Tracheal epithelial cell (primary cell): ENCODE measurements at places on chromosomes 11 and 22. TPM values are rescaled to one million over a fixed set of nuclear protein-coding genes. Genes with fewer than 3 reads are reported as not detected.

ME3 gene
- 11.1 and 12.4 TPM in 2 replicates for total RNA-seq

MICAL3 gene
- total RNA-seq, result 14.3 and 24.1 TPM in 2 replicates

OR10A2 gene
- under 0.01 TPM in 1 of 2 replicates, not detected in the other for total RNA-seq

AGBL2 gene
- 0.43 and 0.48 TPM in 2 replicates for total RNA-seq

DMC1 gene
- total RNA-seq, result 1.3 and 2.2 TPM in 2 replicates

LINC01488 gene
- total RNA-seq, result not detected in 2 replicates

LZTR1 gene
- 14.1 and 33.3 TPM in 2 replicates for total RNA-seq

NXPE1 gene
- total RNA-seq, result not detected in 2 replicates

MYBPC3 gene
- total RNA-seq, result not detected in 2 replicates

NRGN gene
- not detected in 2 replicates for total RNA-seq

DYNC2H1 gene
- 10.1 and 11.7 TPM in 2 replicates for total RNA-seq

NRIP3 gene
- 1.5 and 4.1 TPM in 2 replicates for total RNA-seq

GGTLC3 gene
- total RNA-seq, result not detected in 2 replicates

NLRP14 gene
- total RNA-seq, result 0.24 TPM in 1 of 2 replicates, not detected in the other

KCNE3 gene
- 0.48 TPM in 1 of 2 replicates, not detected in the other for total RNA-seq

CDC42EP2 gene
- total RNA-seq, result 2.6 and 9.9 TPM in 2 replicates

TMEM121B gene
- not detected in 2 replicates for total RNA-seq

ZNRF3 gene
- 5.1 and 7.2 TPM in 2 replicates for total RNA-seq

KREMEN1 gene
- 6.5 and 7.7 TPM in 2 replicates for total RNA-seq

CSF2RB gene
- not detected in 2 replicates for total RNA-seq

LRRN4CL gene
- under 0.01 and 0.21 TPM in 2 replicates for total RNA-seq

PRRG4 gene
- 7.2 and 9.8 TPM in 2 replicates for total RNA-seq

NELL1 gene
- 0.48 TPM in 1 of 2 replicates, not detected in the other for total RNA-seq

HBD gene
- total RNA-seq, result not detected in 2 replicates

MS4A7 gene
- not detected in 2 replicates for total RNA-seq
